GM13976 (cell line): ENCODE measurements at places on chromosomes 7 and 10.

- DNase-seq, result no peak
These were observed 35.0 kb downstream of the SRI start for GRCh38 chr7:88184848-88185304.

DNA sequence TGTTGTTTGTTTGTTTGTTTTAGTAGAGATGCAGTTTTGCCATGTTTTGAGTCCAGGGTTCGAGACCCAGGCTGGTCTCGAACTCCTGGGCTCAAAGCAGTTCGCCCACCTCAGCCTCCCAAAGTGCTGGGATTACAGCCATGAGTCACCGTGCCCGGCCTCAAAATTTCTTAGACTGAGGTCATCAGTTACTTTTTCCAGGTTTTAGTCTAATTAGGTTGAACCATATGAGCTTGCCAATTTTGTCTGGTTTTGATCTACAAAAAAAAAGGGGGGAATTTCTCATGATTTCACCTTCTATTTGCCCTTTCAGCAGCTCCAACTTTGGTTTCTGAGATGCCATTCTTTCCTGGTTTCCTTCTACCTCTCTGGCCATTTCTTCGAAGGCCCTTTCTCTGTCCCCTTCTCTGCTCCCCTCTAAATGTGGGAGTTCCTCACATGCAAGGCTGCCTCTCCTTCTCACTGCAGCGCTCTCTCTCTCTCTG, 5.5 kb downstream of the CUEDC2 start:
- DNase-seq, result no peak

GRCh38 chr7:1377111-1377909, 82.0 kb downstream of the MICALL2 start:
- no peak for DNase-seq

DNA sequence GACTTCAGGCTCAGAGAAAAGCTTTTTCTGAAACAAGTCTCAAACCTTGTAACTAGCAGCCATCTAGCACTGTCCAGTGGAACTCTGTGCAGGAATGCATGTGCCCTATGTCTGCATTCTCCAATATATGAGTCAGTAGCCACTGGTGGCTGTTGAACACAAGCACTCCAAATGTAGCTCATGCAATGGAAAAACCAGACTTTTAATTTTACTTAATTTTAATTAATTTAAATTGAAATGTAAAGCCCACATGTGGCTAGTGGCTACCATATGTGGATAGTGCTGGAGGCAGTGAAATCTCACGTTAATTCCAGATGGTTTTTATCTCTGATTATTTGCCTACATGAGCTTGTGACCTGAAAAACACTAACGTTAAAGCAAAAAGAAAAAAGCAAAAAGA, 225.1 kb downstream of the GATA3 start:
- DNase-seq, result no peak
